Left renal pelvis (tissue), 4 donors: ENCODE measurements at places on chromosomes 3 and 15. TPM values are rescaled to one million over a fixed set of nuclear protein-coding genes. Genes with fewer than 3 reads are reported as not detected.
A peak's percentile ranks its signal among the peaks of the same experiment; 100 is the strongest.

DNA sequence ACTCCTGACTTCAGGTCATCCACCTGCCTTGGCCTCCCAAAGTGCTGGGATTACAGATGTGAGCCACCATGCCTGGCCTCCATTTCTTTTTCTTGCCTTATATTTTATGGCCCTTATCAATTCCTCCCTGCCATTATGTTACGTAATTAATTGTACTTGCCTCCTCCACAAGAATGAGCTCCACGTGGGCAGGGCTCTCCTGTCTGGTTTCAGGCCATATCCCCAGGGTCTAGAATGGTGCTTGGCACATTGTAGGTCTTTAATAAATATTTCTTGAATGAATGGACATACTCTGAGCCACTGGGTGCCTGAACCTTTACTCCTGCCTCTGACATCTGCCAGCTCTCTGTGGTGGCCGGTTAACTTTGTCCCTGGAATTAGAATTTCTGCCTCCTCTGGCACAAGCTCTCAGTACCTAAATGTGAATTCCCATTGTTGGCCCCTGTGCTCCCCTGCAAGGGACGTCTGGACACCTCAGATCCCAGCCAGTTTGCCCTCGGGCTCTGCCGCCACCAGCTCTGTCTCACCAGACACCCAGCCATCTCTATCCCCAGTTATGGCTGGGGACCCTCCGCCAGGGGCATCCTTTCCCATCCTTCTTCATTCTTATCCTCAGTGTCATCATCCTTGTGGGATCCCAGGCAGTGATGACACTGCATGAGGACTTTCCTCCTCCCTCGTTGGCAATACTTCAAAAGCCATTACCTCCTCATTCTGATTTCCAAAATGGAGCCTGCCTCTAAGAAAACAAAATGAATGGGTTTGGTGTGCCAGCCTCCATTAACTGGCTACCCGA, 165.6 kb upstream of the SMAD3 start:
- no peak for DNase-seq

- DNase-seq, result no peak
Measured at GRCh38 chr3:152184971-152185686, 83.6 kb upstream of the MBNL1 start.

DNA sequence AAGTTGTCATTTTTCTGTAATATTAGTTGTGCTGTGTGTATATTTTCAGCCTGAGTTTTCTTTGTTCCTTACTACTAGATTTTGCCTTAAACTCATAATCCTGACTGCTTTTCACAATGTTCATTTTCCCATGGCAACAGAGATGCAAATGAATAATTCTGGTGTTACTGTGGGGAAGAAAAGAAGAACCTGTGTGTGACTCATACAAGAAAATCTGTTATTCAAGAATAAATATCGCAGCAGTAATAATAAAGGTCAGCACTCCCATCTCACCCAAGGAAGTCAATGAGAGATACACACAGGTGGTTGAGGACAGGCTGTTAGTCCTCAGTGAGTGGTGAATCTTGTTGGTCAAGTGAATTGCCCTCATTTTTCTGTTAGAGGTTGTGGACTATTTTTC, 656.6 kb upstream of the NAALADL2 start:
- no peak for DNase-seq

- DNase-seq, result no peak
Measured at GRCh38 chr15:35289024-35289617, 204.0 kb upstream of the NANOGP8 start.

GRCh38 chr15:43821505-43821904, 3.0 kb downstream of the MFAP1 start:
- no peak for DNase-seq

DNA sequence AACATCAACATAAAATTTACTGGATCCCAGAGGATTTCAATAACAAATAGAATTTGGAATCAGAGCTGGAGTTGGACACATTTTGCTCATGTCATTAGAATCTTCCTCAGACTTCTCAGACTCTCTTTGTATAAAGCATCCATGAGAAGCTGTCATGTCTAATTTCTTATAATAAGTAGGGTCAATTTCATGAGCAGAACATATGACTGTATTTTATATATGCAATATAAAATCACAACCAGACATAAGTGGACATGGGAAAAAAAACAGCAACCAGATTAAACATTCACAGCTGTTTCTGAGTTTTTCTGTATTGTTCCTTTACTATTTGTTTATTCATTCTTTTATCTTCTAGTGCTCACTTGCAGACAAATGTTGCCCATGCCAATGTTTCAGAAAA, 325.5 kb downstream of the RBMS3 start:
- no peak for DNase-seq

DNA sequence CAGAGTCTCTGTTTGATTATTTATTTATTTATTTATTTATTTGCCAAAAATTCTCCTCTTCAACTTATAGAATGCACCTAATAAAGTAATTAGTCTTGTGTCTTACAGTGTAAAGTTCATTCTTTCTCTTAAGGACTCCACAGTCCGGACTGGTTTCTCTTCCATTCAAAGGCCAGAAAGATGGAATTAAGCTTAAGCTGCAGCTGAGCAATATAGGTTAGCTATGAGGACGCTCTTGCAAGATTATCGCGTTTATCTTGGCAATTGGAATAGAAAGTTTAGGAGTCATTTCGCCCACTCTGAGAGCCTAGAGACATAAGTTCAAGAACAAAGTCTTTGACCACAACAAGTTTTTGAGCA, 15.0 kb downstream of the TAGLN3 start:
- no peak for DNase-seq

- DNase-seq, result no peak
Measured at GRCh38 chr3:150756491-150757059, 6.4 kb downstream of the SIAH2 start.

Gene SEMA4B
- polyA plus RNA-seq, result 36.2 TPM

- no peak for DNase-seq
Measured at GRCh38 chr3:107945417-107946094, 145.3 kb downstream of the CD47 start.

DNA sequence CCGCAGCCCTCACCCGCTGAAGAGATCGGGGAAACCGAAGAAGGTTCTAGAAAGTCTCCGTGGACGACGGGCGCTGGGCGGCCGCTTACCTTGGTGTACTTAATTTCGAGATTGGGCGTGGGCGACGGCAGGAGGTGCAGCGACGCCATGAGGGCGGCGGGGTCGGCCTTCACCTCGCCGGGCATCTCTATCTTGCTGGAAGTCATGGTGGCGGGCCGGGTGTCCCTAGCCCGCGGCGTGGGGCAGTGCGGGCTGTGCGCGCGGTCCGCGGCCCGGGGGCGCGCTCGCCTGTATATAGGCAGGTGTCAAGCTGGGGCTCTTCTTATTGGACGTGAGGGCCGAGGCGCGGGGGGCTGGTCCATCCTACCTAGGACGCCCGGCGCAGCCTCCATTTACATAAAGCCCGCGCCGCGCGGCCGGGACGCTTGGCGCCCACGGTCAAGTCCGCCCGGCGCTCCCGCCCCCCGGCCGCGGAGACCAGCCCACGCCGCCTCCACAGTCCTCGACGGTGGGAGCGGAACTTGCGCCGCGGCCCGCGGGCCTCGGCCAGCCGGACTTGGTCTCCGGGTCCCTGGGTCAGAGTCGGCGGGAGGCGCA, at the start of gene ALDH1A2:
Gene ALDH1A2 (minus strand): TSS at position 267 of the 597 bp plus-strand sequence. CDS start 61 bp downstream, at position 206.
- no peak for DNase-seq

Gene ATP13A4
- polyA plus RNA-seq, result 0.41 TPM

DNA sequence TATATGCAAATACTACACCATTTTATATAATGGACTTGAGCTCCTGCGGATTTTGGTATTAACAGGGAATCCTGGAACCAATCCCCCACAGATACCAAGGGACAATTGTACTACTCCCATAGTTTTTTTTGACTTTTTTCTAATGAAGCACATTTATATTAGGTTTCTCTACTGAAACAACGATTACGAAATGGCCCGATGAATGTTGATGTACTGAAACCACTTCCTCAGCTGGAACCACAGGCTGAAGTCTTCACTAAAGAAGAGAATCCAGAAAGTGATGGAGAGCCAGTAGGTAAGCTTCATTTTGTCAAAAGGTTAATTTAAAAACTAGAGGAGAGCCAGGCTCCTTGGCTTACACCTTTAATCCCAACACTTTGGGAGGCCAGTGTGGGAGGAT, 121.5 kb upstream of the LRRFIP2 start:
- no peak for DNase-seq

Gene C3orf52
- polyA plus RNA-seq, result 8.3 TPM

DNA sequence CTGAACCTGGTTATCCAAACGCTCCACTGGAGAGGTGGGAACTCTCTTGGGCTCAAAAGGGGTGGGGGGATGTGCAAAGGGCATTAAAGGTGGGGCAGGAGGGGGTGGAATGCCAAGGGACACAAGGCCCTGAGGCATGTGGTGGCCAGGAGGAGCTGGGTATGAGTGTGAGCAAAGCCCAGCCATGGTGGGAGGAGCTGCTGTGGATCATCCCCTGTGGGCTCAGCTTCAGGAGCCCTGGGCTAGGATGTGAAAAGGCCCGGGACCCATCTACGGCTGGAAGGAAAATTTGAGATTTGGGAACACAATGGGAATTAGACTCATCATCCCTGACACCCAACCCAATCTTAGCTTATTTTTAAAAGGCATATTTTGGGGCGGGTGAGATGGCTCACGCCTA, 33.3 kb downstream of the MGLL start:
- no peak for DNase-seq

Gene ACKR2
- polyA plus RNA-seq, result 2.4 TPM

GRCh38 chr3:31768479-31769125, 212.5 kb downstream of the OSBPL10 start:
- peak; percentile 68 for DNase-seq

DNA sequence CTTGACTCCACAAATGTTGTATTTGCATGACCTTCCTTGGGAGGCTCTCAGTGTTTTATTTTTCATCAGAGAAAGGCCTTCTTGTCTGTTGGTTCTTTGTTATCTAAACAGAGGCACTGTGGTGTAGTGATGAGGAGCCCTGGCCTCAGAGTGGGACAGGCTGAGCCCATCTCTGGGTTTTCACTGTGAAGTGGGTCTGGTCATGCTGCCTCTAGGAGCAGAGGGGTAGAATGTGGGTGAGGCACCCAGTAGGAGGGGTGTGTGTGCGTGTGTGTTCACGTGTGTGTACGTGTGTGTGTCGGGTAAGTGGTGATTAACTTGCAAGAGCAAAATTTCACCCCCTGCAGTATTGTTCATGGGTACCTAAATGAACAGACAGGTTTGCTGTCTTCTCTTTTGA, 14.4 kb downstream of the KLF13 start:
- no peak for DNase-seq

GRCh38 chr15:62979252-62979651, 63.3 kb upstream of the TPM1 start:
- no peak for DNase-seq

GRCh38 chr15:25397100-25397499, 41.7 kb downstream of the UBE3A start:
- no peak for DNase-seq

GRCh38 chr3:147420353-147421183, 11.4 kb downstream of the ZIC1 start:
- DNase-seq, result no peak

GRCh38 chr3:146250449-146251382, at the start of gene PLSCR4:
Gene PLSCR4 (minus strand): TSS chr3:146251105. CDS start chr3:146222071, 29,034 bp downstream.
- peak; percentile 43 for DNase-seq

DNA sequence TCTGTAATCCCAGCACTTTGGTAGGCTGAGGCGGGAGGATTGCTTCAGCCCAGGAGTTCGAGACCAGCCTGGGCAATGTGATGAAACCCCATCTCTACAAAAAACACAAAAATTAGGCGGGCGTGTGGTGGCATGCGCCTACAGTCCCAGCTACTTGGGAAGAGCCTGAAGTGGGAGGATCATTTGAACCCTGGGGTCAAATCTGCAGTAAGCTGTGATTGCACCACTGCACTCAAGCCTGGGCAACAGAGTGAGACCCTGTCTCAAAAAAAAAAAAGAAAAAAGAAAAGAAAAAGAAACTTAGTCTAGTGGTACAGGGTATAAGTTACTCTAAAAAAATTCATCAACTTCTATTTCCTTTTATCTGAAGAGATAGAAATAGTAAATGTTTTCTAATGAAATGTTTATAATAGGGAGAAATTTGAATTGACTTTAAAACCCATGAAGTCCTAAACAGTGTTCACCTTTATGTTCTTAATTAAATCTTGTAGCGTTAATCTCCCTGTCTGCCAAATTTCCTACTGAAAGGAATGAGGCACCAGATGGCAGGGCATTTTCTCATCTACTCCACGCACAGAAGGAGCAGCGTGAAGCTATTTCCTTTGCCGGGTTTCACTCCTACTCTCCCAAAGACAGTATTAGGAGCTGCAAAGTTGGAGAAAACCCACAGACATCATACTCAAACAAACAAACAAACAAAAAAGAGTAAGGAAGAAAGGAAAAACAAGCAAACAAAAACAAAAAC, 1.9 kb downstream of the PCLAF start:
- no peak for DNase-seq

Gene IL5RA
- polyA plus RNA-seq, result 0.64 TPM

DNA sequence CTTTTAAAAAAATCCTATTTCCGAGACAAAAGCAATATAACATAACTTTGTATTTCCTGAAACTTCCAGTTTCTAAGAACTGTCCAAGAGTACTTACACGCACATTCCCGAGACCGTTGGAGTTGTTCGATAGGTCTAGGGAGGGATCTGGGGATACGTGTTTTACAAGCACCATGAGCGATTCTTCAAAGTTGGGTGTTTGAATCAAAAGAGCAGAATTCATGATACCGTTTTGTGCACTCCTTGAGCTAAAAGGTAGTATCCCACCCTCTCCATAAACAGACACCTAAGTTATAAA, 700 bp upstream of the EDEM1 start:
- no peak for DNase-seq
